Mucosa of gallbladder (tissue), 1 donor: ENCODE measurements at places on chromosomes 2 and 18. TPM values are rescaled to one million over a fixed set of nuclear protein-coding genes. Genes with fewer than 3 reads are reported as not detected.
A peak's percentile ranks its signal among the peaks of the same experiment; 100 is the strongest.

Gene YPEL5
- 133 TPM for total RNA-seq

GRCh38 chr2:143779021-143779420, 649.8 kb downstream of the ARHGAP15 start:
- DNase-seq = no peak

Gene GCKR
- total RNA-seq = 7.6 TPM

GRCh38 chr2:64657411-64657810, 3.7 kb upstream of the SERTAD2 start:
- no peak for DNase-seq

GRCh38 chr2:14297340-14297739, 335.2 kb upstream of the LRATD1 start:
- DNase-seq = no peak

DNA sequence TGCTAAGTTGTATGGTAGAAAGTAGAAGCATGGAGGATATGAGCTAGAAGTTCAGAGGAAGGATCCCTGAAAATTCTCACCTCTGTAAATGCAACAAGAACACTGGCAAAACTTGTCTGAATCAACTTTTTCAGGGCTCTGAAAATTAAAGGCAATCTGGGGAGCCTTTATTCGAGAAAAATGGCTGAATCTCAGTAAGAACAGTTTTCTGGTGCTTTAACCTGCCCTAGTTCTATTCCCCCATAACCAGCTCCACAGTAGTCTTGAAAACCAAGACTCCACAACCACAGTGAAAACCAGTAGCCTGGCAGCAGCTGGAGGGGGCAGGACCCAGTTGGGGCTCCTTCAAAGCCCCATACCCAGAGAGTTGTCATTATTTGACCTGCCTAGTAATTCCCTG, 42.6 kb downstream of the ALPK2 start:
- no peak for DNase-seq

Gene ACSL3
- 68.5 TPM for total RNA-seq

DNA sequence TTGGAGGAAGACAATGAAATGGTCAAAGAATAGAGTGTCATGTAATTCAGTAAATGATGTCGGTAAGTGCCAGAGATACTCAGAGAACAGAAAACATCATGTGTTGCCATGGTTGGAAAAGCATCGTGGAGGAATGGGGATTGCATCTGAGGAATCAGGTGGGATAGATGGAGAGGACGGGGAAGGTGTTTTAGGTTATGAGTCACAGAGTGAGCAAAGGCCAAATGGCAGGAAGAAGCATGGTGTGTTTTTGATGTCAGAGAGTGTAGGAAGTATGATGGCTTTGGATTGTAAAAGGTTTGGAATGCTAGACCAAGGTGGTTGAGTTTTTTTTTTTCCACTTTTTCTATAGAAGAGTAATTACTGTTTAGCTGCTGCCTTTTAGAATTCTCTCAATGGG, 27.5 kb upstream of the CD28 start:
- no peak for DNase-seq

DNA sequence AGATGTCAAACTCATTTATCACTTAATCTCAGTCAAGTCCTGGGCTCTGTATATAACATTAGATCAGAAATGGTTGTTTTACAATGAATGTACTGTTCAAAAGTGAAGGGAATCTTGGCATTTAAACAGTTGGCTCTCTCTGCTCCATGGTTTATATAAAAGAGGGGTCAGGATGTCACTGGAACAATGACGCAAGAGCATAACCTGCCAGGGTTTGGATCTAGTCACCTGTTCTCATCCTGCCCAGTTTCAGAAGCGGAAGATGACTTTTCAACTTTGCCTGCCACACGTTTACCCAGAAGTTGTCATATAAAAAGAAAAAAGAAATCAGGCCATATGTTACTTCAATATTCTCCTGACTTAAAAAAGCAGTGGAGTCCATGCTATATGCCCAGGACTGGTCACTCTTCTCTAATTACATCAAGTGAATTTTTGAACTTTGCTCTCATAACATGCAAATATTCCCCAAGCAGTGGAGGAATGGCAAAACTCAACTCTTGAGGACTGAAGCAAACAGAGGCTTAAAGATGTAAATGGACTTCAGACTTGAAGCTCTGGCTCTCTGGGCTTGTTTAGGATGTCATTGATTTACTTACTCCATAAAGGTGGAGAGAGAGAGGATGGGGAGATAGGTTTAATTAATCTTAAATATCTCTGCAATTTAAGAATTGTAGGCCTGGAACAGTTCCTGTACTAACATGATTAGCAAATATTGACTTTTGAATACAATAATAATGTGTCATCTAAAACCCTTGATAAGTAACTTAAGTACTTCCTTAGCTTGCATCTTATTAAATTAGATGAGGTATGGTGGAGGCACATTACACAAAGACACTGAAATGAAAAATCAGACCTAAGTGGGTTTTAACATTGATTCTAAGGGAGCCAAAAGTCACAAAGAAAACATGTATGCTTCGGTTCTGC, 58.3 kb downstream of the ETAA1 start:
- DNase-seq = peak; percentile 77

GRCh38 chr2:240637116-240637900, 12.0 kb downstream of the GPR35 start:
- no peak for DNase-seq

Gene PDE1A
- total RNA-seq = 27.8 TPM

Gene NEB
- 140 TPM for total RNA-seq

- DNase-seq = no peak
Measured at GRCh38 chr18:26941584-26941983, 76.1 kb upstream of the AQP4 start.

GRCh38 chr2:199704358-199705238, 146.4 kb downstream of the FTCDNL1 start:
- DNase-seq = peak; percentile 14

DNA sequence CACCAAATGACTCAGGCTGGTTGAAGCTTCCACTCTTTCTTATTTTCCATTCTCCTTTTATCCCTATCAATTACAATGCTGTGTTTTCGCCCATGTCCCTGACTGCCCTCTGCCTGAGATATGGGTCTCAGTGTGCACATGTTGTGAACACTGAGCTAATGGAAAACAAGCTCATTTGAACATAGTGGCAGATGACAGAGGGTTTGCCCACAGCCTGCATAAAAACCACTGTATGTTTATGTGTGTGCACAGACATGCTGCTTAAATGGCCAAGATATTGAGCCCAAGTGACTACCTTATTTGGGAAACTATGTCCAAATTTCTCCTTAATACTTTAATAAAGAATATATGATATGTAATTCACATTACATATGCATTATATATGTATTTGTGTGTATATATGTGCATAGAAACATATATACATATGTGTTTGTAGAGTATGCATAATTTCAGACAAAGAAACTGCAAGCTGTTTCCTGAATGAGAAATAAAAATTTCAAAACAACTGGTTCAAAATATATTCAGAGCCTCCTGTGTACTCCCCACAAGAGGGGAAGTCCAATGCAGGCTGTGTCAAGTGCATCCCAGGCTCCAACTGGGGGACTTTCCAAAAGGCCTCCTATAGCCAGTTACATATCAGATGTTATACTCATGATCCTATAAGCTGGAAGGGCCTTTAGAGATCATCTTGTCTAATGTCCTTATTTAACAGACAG, 92.7 kb upstream of the CD302 start:
- DNase-seq = no peak
